ENCODE measurements at places on chromosomes 3 and 15. TPM values are rescaled to one million over a fixed set of nuclear protein-coding genes. Genes with fewer than 3 reads are reported as not detected.

ROPN1 gene
- not detected for total RNA-seq

GRCh38 chr3:178231645-178232044, 304.6 kb upstream of the KCNMB2 start:
- DNase-seq, result no peak

MORC1 gene
- not detected for total RNA-seq

DNA sequence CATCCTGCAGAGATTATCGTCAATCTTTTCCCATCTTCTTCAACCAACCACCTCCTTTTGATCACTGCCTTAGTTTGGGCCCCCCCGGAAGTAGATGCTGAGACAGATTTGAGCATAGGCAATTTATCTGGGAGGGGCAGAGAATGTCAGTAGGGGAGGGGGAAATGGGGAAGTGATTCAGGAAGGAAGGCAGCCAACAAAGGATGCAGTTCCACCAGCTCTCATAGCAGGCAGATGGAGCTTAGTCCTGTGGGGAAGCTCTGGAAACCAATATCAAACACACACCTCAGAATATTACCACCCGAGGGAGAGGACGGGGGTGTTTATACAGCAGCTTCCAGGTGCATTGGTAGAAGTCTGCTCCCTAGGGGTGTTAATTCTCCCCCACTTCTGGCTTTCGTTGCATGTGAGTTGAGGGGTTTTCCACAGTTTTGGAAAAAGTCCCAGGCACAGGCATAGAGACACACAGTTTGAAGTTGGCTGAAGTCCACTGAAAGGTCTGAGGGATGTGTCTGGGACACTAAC, 91.5 kb upstream of the TNFAIP8L3 start:
- no peak for DNase-seq

APBA2 gene
- total RNA-seq, result not detected

GRCh38 chr15:29571792-29572431, 250.4 kb downstream of the TJP1 start:
- no peak for DNase-seq

DNA sequence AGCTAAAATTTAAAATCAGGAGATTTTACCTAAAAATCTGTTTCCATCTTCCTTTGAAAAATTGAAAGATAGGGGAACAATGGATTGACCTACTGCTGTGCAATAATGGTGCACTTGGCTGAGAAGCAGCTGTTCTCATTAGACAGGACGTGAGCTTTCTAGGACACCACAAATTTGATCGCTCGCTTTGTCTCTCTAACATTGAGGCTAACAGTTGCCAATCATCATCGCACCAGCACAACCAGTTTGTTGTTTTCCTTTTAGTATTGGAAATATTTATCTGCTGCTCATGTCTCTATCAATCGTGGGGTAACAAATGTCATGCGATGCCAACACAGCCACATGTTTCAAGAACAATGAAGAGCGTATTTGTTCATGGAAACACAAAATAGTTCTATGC, 228.8 kb upstream of the P2RY1 start:
- no peak for DNase-seq

- DNase-seq, result no peak
Observed at GRCh38 chr3:63557912-63558311, 94.6 kb upstream of the SNTN start.

CHDH gene
- 1.4 TPM for total RNA-seq

CPEB1 gene
- total RNA-seq, result not detected

DNA sequence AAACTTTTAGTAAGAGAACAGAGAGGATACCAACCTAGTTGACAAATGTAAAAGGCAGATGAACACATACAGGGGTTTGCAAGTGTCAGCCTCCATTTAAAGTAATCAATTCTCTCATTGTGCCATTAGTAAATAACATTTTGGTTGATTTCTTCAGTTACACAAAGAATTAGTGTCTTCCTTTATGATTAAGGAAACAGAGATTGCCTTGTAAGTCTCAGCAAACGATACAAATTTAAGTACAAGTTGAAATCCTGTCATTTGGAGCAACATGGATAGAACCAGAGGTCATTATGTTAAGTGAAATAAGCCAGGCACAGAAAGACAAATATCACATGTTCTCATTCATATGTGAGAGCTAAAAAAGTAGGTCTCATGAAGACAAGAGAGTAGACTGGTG, 26.1 kb downstream of the MYO5A start:
- no peak for DNase-seq

Measured in OCI-LY7 (cell line).